ENCODE measurements at places on chromosomes 16 and 17.

- no peak for DNase-seq
These were observed 165.1 kb upstream of the CDC42EP4 start for GRCh38 chr17:73476890-73477350.

GRCh38 chr17:34769049-34769448 is 189.7 kb downstream of the TMEM132E start:
- DNase-seq, result no peak

DNA sequence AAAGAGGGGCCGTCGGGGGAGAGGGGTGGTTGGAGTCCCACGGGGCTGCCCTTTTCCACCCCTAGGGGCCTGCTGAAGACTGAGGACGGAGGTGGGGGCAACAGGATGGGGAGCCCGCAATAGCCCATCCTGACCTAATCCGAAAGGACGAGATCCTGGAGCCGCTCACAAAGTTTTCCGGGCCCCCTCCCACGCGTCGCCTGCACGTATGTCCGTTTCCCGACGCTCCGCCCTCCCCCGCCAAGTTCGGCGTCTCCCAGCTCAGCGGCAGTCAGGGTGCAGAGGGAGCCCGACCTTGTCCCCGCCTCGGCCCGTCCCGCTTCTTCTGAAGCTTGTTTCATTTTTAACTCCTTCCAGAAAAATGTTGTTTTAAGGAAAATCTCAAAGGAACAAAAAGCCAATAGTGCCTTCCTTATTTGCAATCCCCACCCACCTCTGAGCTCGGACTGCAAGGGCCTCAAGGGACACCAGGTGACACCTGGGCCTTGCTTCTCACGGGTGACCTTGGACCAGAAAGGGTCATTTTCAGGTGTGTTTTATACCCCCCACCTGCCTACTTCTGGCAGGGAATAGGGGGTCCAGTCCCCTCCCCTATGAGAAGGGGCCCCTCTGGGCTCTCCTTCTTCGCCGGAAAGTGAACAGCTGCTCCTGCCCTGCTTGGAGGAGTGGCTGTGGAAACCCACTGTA is 3.4 kb upstream of the ZNF423 start:
- DNase-seq, result peak; percentile 51

DNA sequence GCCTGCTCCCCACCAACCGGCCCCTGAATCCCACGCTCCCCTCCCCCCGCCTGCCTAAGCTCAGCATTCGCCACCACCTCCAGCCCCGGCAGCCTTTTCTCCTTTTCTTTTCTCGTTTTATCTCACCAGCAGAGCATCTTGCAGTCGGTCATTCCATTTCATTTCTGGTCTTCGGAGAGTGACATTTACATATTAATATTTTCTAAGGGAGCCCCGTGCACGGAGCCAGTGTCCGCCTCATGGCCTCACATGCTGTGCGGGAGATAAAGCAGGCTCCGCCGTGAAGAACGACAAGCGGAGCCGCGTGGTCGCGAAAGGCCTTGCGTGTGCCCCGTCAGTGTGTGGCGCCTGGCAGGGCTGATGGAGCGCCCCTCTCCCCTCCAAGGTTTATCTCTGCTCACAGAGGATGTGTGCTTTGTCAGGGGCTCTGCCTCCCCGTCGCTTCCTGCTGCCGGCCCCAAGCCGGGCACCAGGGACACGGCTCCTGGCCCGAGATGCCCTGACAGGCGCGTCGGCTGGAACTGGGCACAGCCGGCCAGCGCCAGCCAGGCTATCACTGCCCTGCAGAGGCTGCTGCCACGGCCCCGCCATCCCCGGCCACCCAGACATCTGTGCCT is 95.5 kb upstream of the GSE1 start:
- DNase-seq, result no peak

GRCh38 chr17:2058586-2059546 is 4.0 kb downstream of the HIC1 start:
- peak; percentile 91 for DNase-seq

DNA sequence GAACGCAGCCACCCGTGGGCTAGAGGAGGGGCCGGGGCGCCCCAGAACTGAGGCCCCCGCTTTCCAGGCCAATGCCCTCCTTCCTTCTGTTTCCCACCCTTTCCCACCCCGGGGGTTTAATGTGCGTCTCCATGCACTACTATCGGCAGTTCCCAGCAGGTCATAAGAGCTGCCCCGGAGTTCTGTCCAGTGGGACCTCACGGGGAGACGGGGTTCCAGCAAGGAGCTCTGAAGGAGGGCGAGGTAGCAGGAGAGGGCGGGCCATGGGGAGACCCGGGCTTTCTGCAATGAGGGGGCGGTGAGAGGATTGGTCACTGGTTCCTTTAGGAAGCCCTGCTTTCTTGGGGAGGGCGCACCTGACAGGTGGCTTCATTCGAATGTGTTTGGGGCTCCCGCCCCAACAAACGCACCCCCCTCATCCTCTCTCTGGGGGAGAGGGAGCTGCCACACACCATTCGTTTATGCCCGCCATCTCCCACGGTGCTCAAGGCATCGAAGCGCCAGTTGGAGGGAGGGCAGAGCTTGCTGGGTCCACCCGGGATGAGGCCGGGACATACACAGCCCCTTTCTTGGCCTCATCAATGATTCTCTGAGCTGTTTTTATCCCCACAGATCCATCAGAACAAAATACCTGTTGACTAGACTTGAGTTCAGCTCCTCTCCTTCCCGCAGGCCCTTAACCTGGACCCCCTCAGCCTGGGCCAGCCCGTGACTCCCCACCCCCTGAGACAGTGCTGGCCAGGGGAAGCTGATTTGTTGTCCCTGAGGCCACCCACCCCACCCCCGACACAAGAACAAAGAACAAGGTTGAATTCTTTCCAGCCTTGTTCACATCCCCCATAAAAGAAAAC is 44.1 kb downstream of the SLC7A5 start:
- no peak for DNase-seq

- no peak for DNase-seq
These were observed 7.9 kb downstream of the UBTF start for GRCh38 chr17:44211281-44212265.

GRCh38 chr17:75371339-75371738 is 34.1 kb downstream of the GRB2 start:
- DNase-seq, result no peak

DNA sequence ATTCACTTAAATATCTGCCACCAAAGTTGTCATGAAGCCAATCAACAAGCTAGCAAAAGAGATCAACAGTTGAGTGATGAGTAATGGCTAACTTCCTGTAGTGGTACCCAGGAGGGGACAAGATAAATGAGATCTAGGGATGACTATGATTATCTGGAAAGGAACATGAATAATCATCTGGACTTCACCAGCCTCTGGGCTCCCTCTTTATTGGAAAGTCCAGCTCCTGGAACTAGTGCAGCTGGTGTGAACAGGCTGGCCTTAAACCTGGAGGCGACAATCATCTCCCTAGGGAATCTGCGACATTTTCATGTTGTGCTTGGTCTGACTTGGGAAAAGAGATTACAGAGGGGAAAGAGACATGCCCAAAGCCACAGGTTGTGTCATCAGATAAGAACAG is 518.6 kb downstream of the GRIN2A start:
- no peak for DNase-seq

GRCh38 chr16:839643-840408 is 39.3 kb upstream of the GNG13 start:
- DNase-seq, result no peak

GRCh38 chr17:30930495-30930894 is 8.8 kb downstream of the ADAP2 start:
- DNase-seq, result no peak

GRCh38 chr16:54280751-54281150 is 5.8 kb downstream of the IRX3 start:
- DNase-seq, result no peak

DNA sequence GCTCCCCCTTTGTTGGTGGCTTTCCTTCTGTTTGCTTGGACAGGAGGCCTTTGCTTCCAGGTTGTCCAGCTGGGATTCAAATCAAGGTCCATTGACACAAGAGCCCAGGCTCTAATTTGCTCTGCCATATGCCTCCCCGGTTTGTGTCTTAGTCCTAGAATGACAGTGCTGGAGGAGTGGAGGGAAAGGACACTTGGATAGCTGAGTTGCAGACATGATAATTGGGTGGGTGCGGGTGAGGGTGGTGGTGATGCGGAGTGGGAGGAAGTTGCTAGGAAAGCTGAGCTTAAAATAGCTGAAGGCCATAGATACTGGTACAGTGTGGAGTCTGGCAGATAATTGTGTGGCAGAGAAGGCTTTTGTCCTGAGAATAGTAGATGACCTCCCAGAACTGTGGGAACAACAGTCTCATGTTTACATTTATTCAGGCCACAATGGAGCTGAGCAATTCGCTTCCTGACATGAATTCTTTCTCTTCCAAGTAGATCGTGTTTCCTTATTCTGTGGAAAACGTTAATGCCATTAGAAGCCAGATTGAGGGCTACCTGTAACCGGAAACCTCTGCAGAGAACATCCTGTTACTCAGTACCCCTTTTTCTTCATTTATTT is 23.8 kb downstream of the SEC14L1 start:
- DNase-seq, result no peak

DNA sequence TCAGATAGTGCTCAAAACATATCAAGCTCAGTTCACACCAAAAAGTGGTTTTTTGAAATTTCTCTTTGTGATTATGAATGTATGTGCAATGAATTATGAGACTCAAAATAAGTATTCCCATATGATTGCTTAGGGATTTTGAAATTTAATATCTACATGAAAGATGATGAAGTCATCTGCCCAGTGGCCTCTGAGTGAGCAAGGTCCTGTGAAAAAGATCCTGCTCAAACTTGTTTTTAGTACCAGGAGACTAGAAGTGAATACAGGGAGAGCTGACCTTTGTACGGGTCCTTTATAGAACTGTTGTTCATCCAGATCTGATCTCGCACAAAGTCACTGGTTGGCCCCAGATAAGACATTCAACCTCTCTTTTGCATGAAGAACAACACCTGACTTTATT is 151.9 kb upstream of the MAF start:
- no peak for DNase-seq

DNA sequence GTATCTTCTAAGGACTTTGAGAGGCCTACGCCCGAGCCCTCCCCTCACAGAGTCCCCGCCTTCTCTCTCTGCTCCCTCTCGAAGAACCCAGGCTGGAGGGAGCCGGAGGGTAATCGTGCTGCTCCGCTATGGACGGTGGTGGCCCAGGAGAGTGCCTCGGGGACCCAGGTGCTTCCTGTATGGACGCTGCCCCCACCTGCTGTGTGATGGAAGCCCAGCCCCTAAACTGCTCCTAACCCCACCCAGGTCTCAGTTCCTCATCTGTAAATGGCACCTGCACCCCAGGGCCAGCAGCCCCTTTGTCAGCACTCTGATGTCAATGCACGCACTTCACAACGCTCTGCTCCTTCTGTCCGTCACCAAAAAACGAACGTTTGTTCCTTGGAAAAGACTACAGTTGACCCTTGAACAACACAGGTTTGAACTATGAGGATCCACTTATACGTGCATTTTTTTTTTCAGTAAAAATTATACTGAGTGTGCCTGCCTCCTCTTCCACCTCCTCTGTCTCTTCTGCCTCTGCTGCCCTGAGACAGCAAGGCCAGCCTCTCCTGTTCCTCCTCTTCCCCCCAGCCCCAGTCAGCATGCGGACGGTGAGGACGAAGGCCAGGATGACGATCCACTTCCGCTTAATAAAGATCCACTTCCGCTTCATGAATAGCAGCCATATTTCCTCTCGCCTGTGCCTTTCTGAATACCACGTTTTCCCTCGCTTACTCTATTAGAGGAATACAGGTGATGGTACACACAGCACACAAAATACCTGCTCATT is 118.3 kb downstream of the BANP start:
- DNase-seq, result no peak

DNA sequence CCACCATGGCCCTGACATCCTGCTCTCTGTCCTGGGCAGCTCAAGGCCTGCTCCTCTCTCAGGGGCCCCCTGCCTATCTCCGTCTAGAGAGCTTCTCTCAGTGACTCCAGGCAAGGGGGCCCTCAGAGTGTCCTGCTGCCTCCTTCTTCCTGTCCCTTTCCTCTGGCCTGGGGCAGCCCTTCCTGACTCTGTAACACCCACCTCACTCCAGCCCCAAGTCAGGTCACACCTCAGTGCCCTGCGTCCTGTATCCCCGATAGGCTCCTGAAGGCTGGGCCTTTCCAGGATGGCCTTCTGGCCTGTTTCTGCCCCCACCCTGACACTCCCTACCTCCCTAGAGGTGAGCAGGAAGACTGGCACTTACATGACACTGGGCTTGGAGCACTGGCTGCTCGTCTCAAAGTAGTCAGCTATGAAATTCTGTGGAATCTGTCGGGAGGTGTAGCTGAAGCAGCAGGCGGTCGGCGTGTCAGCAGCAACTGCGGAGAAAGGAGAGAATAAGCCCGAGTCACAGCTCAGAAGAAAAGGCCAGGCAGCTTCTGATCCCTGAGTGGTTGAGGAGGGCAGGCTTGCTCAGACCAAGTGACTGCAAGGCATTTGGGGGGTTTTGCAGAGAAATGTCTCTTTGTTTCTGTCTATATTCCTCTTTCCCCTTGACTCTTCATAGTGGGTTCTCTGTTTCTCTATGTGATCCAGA is 976 bp downstream of the CCL3L1 start:
- DNase-seq, result peak; percentile 84

- DNase-seq, result no peak
These were observed 280.8 kb upstream of the IRX5 start for GRCh38 chr16:54649876-54650275.

- DNase-seq, result no peak
These were observed 5.1 kb downstream of the MMD start for GRCh38 chr17:55416470-55417052.

DNA sequence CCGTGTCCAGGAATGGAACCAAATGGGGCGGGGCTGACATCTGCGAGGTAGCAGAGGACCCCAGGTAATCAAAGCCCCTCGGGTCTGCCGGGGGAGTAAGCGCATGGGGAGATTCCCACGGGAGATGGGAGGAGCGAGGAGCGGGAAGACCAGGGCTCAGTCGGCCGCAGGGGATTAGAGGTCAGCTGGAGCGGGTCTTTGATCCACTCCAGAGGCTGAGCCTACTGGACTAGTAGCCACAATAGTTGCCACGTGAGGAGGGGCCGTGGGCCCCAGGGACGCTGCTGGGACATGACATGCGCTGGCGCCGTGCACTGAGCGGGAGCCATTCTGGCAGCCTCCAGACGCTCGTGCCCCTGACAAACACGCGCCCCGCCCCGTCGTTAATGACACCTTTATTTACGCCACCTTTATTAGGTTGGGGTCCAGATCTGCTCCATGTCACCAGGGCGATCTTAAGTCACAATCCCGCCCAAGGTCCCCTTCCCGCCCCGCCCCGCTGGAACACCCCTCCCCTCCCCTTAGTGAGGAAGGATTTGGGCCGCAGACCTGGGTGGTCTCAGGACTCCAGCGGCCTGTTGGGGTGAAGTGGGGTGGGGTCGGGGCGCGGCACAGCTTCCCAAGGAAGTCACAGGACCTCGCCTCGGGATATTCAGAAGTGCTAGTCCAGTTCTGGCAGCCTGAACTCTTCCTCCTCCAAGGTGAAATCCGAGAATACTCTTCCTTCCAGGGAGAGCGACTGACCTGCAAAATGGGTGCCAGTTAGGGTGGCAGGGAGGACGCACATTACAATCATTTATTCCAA is 15.0 kb downstream of the PPY start:
- no peak for DNase-seq

DNA sequence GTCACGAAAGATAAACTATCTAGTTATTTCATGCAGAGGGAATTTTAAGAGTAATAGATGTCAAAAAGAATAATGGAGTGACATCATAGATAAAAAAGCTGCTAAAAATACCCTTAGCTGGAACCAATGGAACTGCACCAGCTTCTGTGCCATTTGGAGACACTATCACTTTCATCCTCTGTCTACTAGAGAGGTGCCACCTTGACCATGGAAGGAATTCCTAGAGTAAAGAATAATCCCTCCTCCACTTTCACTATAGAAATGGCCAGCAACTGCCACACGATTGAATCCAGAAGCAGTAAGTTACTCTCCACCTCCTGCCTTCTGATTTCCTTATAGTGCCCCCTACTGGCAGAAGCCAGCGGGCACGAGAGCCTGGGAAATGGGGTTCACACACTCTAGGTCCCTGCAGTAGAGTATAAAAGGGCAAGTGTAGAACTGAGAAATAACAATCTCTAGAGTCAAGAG is 2.8 kb upstream of the ALDH3A2 start:
- peak; percentile 87 for DNase-seq
